ENCODE measurements at places on chromosomes 6 and 20. TPM values are rescaled to one million over a fixed set of nuclear protein-coding genes. Genes with fewer than 3 reads are reported as not detected.

The EYS gene
- not detected for total RNA-seq

The OR2B6 gene
- total RNA-seq = not detected

The TP53INP2 gene
- total RNA-seq = 1.8 TPM

The REPS1 gene
- 70.0 TPM for total RNA-seq

The NR2E1 gene
- not detected for total RNA-seq

The SSTR4 gene
- not detected for total RNA-seq

The TSHZ2 gene
- 10.0 TPM for total RNA-seq

The TMEM244 gene
- not detected for total RNA-seq

The GABBR1 gene
- 33.3 TPM for total RNA-seq

GRCh38 chr6:134216301-134217010 is 101.5 kb downstream of the SGK1 start:
- H3K4me1 ChIP-seq = peaks cover 24% of the 10 kb centered on the region
- H3K27ac ChIP-seq = no peak overlapping the region
- H3K27me3 ChIP-seq = no peaks in the 10 kb centered on the region
- no peaks in the 10 kb centered on the region for H3K36me3 ChIP-seq
- DNase-seq = no peak
- H3K4me3 ChIP-seq = no peak overlapping the region

DNA sequence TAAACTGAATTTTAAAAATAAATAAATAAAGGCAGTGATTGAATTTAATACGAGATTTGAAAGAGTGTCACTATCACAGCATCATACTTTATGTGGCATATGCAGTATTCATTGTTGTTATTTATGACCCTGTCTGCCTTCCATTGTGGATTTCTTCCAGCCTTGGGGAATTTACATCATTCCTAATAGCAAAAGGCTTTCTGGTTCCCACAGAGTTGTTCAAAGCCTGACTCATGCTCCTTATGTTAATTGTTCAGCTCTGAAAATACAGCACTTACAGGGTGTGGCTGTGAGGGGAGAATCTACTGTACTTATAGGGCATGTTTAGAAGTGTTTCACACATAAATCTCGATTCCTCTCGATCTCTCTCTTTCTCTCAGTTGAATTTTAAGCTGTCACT is 54.4 kb downstream of the JAG1 start:
- no peak overlapping the region for H3K4me3 ChIP-seq
- no peak for DNase-seq
- H3K27me3 ChIP-seq = no peaks in the 10 kb centered on the region
- H3K27ac ChIP-seq = no peak overlapping the region

- DNase-seq = no peak
- no peaks in the 10 kb centered on the region for H3K4me1 ChIP-seq
- no peak overlapping the region for H3K4me3 ChIP-seq
- no peaks in the 10 kb centered on the region for H3K27me3 ChIP-seq
- H3K36me3 ChIP-seq = no peaks in the 10 kb centered on the region
- H3K27ac ChIP-seq = no peak overlapping the region
These were observed 654.5 kb upstream of the PTCHD4 start for GRCh38 chr6:48765352-48765961.

- peak overlapping the region; percentile 78 for H3K27ac ChIP-seq
- H3K4me1 ChIP-seq = peaks cover 71% of the 10 kb centered on the region
- no peaks in the 10 kb centered on the region for H3K27me3 ChIP-seq
- peaks cover 31% of the 10 kb centered on the region for H3K36me3 ChIP-seq
- H3K4me3 ChIP-seq = peak overlapping the region; percentile 55
These were observed 3.0 kb upstream of the HUS1B start for GRCh38 chr6:659716-660581.

DNA sequence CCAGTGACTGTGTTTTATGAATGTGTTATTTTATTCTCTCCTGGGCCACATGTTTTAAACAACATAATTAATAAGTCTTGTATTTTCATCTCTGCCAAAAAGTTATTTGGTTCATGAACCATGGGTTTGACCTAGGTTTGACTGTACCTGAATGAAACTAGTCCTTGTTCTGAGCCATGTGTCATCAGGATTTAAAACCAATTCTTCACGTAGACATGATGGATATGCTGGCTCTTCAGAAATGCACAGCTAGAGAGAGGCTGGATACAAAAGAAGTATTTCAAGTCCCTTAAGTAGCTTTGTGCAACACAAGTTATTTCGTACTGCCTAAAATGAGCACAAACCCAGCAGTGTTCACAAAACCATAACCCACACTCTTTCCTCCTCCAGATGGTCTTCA is 116.1 kb downstream of the IBTK start:
- no peak overlapping the region for H3K4me3 ChIP-seq
- no peaks in the 10 kb centered on the region for H3K4me1 ChIP-seq
- no peaks in the 10 kb centered on the region for H3K36me3 ChIP-seq
- no peak overlapping the region for H3K27ac ChIP-seq
- no peak for DNase-seq

DNA sequence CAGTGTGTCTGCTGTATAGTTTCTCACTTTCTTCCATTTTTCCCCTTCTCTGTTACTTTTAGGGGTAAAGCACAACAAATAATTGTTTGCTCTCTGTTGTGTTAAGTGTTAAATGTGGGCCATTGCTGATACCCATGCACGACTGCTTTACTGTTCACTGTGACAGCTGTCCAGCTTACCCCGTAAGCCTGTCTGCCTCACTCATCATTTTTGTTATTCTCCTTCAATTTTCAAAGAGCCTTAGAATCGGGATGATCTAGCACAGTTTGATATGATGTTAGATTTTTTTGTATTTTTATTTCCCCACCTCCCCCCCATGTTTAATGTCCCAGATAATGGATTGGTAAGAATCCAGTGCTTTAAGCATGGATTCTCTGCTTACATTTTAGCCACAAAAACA is 41.2 kb upstream of the MLIP start:
- H3K27me3 ChIP-seq = peaks cover 3% of the 10 kb centered on the region
- no peaks in the 10 kb centered on the region for H3K4me1 ChIP-seq
- no peaks in the 10 kb centered on the region for H3K36me3 ChIP-seq

DNA sequence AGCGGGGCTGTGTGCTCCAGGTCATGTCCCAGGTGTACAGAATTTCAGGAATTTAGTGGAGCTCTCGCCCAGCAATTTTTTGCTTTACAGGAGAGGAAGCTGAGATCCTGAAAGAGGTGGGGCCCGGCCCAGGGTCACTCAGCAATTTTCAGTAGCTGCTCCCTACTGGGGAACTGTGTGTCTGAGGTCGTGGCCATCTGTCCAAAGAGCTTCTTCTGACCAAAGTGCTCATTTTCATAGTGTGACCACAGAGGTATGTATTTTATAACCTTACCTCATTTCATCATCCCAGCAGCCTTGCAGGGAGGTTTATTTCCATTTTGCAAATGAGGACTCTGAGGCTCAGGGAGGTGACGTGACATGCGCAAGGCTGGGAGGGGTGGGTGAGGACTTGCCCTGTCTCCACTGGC is 46.3 kb downstream of the FAM209B start:
- no peaks in the 10 kb centered on the region for H3K36me3 ChIP-seq
- H3K4me1 ChIP-seq = peaks cover 5% of the 10 kb centered on the region
- no peak for DNase-seq

GRCh38 chr6:1435806-1436205 is 46.4 kb downstream of the FOXF2 start:
- no peak overlapping the region for H3K27ac ChIP-seq
- no peaks in the 10 kb centered on the region for H3K4me1 ChIP-seq
- peaks cover 55% of the 10 kb centered on the region for H3K27me3 ChIP-seq
- DNase-seq = no peak
- no peaks in the 10 kb centered on the region for H3K36me3 ChIP-seq
- no peak overlapping the region for H3K4me3 ChIP-seq

DNA sequence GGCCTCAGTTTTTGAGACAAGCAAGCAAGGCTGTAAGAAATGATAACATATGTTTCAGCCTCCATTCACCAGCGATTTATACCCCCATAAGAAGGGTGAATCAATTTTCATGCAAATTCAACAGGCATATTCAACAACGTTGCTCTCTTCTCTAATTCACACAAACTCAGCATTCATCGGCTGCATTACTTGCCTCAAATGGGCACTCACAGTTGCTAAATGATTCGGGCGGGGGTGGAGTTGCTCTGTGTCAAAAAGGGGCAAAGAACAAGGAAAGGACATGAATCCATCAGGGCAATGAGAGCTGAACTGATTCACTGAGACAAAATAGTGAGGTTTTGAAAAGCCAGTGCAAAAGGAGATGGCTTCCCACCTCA is 9.0 kb downstream of the MOXD1 start:
- peaks cover 9% of the 10 kb centered on the region for H3K27me3 ChIP-seq
- H3K27ac ChIP-seq = no peak overlapping the region
- no peak overlapping the region for H3K4me3 ChIP-seq
- peaks cover 3% of the 10 kb centered on the region for H3K36me3 ChIP-seq
- no peaks in the 10 kb centered on the region for H3K4me1 ChIP-seq

GRCh38 chr6:149217466-149217888 is 100.0 kb upstream of the TAB2 start:
- peaks cover 6% of the 10 kb centered on the region for H3K4me1 ChIP-seq
- DNase-seq = no peak
- H3K36me3 ChIP-seq = peaks cover 4% of the 10 kb centered on the region
- peak overlapping the region; percentile 44 for H3K27ac ChIP-seq

DNA sequence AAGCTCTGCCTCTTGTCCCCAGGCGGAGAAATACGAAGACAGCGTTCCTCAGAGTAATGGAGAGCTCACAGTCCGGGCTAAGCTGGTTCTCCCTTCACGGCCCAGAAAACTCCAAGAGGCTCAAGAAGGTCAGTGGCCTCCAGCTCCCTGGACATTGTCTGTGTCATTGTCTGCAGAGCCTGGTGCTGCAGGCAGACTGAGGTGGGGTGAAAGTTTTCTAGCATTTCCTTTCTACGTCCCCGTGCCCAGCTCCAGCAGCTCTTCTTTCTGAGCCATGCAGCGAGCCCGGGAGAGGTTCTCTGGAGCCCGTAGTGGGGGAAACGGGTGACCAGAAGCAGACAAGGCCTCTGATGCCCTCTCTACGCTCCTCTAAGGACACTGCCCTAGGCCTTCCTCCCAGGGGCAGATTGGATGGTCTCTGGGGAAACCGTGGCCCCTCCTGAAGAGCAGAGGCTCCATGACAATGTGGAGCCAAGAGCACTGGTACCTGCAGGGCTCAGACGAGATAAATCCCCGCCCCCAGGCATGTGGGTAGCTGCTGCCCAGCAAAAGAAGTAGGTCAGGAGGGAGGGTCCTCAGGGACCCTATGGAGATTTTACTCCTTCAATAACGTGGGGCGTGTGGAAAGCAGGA is 58.4 kb downstream of the EZR start:
- H3K4me3 ChIP-seq = no peak overlapping the region
- H3K27ac ChIP-seq = no peak overlapping the region
- peaks cover 16% of the 10 kb centered on the region for H3K36me3 ChIP-seq
- H3K27me3 ChIP-seq = no peaks in the 10 kb centered on the region
- H3K4me1 ChIP-seq = no peaks in the 10 kb centered on the region

DNA sequence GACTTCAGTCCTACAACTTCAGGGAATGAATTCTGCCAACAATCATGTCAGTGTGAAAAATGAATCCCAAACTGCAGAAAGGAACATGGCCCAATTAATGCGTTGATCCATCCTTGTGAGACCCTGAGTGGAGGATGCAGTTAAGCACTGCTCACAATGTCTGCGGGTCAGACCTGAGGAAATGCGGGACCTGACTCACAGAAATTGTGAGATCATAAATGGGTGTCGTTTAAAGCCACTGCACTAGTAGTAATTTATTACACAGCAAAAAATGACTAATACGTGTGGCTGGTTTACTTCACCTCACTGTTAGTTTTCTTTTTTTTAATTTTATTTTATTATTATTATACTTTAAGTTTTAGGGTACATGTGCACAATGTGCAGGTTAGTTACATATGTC is 505.0 kb downstream of the PRKN start:
- DNase-seq = no peak
- no peak overlapping the region for H3K4me3 ChIP-seq
- peaks cover 2% of the 10 kb centered on the region for H3K36me3 ChIP-seq
- H3K27ac ChIP-seq = no peak overlapping the region

- H3K4me3 ChIP-seq = no peak overlapping the region
- peaks cover 7% of the 10 kb centered on the region for H3K36me3 ChIP-seq
- DNase-seq = no peak
- H3K27ac ChIP-seq = peak overlapping the region; percentile 61
These were observed 5.8 kb downstream of the HMGA1 start for GRCh38 chr6:34242252-34243130.

DNA sequence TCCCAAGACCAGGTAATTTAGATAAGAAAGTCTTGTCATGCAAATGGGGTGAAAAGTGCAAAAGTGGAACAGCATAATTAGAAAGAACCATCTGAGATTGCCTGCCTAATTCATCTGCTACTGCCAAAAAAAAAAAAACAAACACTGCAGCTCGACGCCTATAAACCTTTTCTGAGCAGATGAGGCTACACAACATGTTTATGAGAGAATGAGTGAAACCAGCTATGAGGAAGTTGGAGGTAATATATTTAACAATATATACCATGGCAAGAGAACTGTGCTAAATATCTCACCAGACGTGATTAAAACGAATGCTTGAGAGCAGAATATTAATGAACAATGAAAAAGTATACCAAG is 50.0 kb downstream of the LAMA4 start:
- no peak overlapping the region for H3K4me3 ChIP-seq
- no peaks in the 10 kb centered on the region for H3K4me1 ChIP-seq
- H3K27ac ChIP-seq = no peak overlapping the region

GRCh38 chr6:15246217-15246665 is 372 bp downstream of the JARID2 start:
- no peaks in the 10 kb centered on the region for H3K27me3 ChIP-seq
- H3K27ac ChIP-seq = peak overlapping the region; percentile 89
- H3K36me3 ChIP-seq = no peaks in the 10 kb centered on the region
- peaks cover 40% of the 10 kb centered on the region for H3K4me1 ChIP-seq
- peak overlapping the region; percentile 96 for H3K4me3 ChIP-seq
- DNase-seq = no peak

DNA sequence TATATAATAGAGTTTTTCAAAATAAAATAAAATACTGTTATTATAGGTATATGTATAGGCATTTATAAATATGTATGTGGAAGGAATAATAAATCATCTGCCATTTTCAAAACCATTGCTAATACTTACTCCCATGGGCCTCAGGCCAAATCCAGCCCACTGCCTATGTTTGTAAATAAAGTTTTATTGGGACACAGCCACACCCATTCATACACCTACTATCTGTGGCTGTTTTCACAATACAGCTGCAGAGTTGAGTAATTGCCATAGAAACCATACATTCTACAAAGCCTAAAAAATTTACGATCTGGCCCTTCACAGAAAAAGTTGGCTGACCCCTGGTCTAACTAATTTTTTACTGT is 9.5 kb downstream of the ALDH5A1 start:
- H3K36me3 ChIP-seq = peaks cover 55% of the 10 kb centered on the region
- no peak overlapping the region for H3K4me3 ChIP-seq
- H3K27me3 ChIP-seq = no peaks in the 10 kb centered on the region

DNA sequence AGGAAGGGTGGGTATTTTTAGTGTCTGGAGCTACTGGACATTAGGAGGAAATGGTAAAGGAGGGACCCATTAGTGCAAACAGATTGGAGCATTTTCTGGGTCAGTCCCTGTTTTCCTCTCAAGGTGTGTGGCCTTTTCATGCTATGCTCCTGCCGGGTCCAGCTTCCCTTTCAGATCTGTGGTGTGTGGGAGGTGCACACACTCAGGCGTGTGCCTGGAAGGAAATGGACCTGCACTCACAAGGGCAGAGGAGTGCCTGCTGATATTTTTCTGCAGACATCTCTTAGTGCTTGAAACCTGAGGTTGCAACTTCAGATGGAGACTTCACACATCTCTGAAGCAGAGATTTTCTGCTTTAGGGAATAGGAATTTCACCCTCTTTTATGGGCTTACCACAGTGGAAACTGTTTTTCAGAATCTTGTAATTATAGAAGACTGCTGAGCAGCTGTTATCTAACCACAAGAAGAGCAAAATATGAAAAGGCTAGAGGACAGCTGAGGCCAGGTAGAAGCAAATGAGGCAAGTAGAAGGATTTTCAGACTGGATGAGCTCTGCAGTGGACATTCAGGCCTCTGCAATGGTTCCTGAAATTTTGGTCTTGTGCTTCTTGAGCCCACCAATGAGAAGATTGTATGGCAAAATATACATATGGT is 764.3 kb downstream of the QKI start:
- H3K27ac ChIP-seq = no peak overlapping the region
- no peaks in the 10 kb centered on the region for H3K36me3 ChIP-seq
- H3K4me3 ChIP-seq = no peak overlapping the region
- no peaks in the 10 kb centered on the region for H3K4me1 ChIP-seq

All from naive thymus-derived CD8-positive, alpha-beta T cell (primary cell).